ENCODE measurements at places on chromosomes 1 and 21.

DNA sequence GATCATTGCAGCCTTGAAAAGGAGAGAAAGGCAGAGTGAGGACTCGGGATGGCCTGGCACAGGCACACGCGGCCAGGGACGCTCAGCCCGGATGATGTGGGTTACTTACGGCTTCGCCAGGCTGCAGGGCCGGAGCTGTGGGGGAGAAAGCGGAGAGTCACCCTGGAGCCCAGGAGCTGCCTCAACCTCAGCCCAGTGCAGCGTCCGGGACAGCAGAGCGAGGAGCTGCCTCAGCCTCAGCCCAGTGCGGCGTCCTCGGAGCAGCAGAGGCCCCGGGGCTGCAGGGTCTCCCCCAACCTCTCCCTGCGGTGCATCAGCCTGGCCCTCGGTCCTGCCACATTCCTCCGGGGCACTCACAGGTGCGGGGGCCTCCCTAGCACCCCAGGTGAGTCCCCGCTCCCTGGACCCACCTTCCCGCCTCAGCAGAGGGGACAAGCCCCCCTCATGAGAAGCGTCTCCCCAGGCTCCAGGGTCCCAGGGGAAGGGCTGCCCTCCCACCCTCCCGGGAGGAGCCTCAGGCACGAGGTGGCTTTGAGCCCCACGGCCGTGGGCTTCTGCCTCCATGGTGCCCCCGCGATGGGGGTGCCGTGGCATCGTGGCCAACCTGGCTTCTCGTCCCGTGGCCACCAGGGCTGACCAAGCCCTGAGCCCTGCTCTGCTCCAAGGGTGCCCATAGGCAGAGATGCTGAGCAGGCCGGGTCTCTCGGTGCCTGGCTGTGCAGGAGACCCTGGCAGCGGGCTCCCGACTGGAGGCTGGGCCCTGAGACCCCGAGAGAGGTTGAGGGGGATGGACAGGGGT, 10.5 kb upstream of the RNF223 start:
- no peak for DNase-seq

DNA sequence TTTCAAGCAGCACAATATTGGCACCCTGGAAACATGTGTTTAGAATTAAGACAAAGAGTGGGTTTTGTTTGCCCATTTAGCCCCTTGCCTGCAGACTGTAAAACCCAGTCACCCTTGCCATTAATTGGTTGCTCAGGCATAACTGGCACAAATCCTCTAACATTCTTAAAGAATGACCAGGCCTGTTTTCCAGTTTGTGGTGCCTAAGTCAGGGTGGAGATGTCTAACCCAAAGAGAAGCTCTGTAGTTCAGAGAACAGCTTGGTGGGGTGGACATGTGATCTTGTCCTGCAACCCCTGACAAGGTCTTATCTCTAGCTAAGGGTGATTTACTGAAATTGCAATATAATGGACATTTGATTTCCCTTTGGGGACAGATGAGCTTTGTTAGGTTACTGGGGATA, 8.8 kb upstream of the ANGPTL7 start:
- DNase-seq, result no peak

DNA sequence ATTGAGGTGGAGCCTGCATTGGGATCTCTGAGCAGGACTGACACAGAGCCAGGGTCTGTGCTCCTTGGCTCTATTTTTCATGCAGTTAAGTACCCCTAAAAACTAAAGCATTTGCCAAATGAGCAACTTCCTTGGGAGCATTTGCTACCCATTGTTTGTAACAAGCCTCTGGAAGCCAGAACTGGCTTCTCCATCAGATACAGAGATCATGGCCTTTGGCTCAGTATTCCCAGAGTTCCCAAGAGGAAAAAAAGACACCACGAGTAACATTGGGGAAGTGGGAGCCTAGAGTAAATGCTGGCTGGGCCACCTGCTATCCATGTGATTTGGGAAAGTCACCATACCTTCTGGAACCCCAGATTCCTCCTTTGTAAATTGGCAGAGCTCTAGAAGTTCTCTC, 44.8 kb downstream of the OPTC start:
- DNase-seq, result no peak

GRCh38 chr1:178539291-178539690, 26.4 kb downstream of the TEX35 start:
- no peak for DNase-seq

DNA sequence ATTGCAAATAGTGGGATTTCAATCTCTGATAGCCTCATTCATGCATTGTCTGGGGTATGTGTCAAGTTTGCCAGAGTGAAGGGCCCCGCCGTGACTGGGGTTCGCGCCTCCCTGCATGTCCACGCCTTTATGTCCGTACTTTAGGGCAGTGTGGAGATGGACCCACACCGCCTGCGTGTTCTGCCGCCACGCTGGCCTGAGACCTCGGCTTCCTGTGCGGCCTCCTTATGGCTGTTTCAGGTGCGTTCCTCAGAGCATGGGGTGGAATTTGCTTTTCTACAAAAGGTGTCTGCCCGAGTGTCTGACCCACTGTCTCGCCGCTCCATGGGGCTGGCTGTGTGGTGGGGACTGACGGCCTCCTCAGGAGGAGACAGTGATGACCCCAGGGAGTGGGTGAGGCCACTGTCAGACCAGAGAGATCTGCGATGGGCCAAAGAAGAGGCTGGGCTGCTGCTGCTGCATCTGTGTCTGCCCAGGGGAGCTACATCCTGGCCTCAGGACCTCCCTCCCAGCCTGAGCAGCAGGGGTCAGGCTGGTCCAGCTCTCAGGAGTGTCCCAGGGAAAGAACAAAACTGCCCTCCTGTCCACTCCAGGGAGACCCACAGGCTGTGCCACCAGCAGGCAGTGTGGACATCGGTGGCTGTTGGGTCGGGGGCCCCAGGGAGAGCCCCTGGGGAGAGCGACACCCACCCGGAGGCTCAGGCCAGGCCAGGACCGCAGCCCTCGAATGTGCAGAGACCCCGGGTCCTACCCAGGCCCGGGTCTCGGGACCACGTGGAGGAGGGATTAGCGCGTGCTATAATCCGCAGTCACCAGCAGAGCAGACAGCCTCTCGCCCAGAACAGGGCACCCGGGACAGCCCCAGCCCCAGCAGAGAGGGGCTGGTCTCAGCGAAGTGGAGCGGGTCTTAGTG, 9.8 kb upstream of the SLC19A1 start:
- DNase-seq, result no peak
